ENCODE measurements at places on chromosomes 16 and 17.

- no peak for DNase-seq
Observed at GRCh38 chr16:67104061-67104460, 5.7 kb upstream of the PHAF1 start.

DNA sequence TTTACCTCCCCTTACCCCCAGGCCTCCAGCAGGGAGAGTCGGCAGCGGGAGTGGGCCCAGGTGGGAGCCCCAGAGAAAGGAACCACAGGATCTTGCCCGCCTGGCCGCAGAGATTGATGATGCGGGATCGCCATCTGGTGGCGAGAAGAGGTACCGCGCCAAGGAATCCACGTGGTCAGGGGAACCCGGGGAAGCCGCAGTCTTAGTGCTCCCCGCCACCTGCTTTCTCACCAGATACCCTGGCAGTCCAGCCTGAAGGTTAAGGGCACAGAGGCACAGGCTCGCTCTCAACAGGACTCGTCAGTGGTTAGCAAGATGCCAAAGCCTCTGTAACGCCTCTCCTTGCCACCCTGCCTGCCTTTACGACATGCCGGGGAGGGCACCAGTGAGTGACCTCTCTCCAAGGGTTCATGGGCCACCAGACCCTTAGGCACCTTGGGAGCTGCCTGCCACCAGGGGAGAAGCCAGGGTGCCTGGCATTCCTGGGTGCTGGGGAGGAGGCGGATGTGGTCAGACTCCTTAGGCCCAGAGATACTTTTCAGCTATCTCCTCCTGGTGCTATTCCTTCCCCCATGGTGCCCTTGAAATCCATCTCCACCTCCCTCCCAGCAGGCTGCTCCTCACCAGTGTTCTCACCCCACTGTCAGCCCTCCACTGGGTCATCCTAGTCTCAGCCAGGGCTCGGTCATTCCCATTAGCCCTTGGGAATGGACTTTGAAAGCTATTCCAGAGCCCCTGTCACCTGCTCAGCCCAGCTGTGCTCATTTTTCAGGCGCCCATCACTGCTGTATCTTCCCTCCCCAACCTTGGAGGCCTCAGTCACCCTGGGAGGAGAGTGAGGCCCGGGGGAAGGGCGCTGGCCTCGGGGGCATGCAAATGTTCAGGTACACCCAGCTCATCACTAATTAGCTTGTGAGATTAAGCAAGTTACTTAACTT lies 5.5 kb upstream of the RHBDF2 start:
- peak; percentile 86 for DNase-seq

DNA sequence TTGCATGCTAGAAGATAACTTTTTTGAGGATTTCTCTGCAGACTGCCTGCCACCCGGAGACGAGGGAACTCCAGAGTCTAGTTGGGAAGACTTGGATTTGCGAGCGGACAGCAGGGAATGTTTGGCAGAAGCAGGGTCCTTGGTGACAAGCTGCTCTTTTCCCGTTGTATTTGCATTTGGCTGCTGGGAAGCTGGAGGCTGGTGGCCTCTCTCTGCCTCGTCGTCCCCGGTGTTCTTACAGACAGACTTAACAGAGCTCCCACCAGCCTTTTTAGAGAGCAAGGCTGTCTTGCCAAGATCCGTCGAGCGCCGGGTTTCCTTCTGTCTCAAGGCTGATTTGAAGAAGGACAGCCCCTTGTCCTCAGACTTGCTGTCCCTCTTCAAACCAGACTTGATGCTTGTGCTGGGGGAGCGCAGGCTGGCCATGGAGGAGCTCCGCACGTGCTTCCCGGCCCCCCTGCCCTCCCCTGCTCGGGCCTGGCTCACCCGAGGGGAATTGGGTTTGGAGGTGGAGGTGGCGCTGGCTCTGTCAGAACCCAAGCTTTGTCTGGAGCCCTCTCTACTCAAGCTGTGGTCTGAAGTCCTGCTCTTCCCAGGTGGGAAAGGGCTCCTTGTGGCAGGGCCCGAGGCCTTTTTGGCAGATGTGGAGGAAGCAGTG lies 81.0 kb downstream of the USP31 start:
- no peak for DNase-seq

DNA sequence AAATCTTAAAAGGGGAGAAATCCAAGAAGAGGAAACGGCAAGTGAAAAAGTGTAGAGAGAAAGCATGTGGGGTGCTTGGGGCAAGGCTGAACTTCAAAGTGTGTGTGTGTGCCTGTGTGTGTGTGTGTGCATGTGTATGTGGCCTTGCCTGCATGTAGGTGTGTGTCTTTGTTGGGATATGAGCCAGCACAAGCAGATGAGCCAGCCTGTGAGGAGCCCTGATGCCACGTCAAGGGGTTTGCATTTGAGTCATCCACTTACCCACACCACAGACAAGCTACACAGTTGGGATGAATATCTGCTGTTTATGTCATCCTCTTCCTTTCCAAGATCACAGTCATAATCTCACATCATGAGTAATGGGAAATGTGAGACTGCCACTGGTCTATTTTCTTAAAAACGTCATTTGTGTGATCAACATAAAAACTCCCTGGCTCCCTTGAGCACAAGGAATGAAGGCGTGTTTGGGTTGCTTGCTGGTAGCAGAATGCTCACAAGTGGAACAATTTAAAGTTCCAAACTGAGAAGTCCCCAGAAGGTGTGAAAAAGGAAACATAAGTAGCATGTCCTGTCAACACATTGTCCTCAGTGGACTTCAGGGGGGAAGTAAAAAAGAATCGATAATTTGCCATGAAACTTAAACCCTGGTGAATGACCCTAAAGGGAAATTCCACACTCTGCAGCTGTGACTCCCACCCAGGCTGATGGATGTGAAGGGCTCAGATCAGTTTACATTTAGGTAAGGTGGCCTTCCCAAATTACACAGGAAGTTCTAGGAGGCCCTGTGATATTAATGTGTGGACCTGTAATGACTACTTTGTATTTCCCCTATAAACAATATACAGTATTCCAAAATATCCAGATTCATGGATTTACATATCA lies 14.7 kb downstream of the KCTD19 start:
- peak; percentile 4 for DNase-seq

Data from stimulated activated CD8-positive, alpha-beta memory T cell treated with anti-CD3 and anti-CD28 coated beads, Interleukin-2, amount 100 ng/mL, for 1 hour (primary cell).